ENCODE measurements at places on chromosomes 4 and X. TPM values are rescaled to one million over a fixed set of nuclear protein-coding genes. Genes with fewer than 3 reads are reported as not detected.

GAGE12H gene
- total RNA-seq = not detected

EDNRA gene
- total RNA-seq = 3.6 TPM

GASK1B gene
- total RNA-seq = 81.6 TPM

GAGE10 gene
- total RNA-seq = not detected

ADH1C gene
- total RNA-seq = 79.9 TPM

- DNase-seq = no peak
Observed at GRCh38 chrX:154840856-154841255, 6.4 kb upstream of the SMIM9 start.

GRCh38 chr4:36677112-36677511 lies 395.7 kb downstream of the DTHD1 start:
- DNase-seq = no peak

- no peak for DNase-seq
Observed at GRCh38 chr4:125283707-125284279, 31.0 kb upstream of the FAT4 start.

GRCh38 chr4:120156120-120156718 lies 89.6 kb upstream of the MAD2L1 start:
- DNase-seq = no peak

GRCh38 chr4:26261405-26261804 lies 59.4 kb upstream of the RBPJ start:
- DNase-seq = no peak

DNA sequence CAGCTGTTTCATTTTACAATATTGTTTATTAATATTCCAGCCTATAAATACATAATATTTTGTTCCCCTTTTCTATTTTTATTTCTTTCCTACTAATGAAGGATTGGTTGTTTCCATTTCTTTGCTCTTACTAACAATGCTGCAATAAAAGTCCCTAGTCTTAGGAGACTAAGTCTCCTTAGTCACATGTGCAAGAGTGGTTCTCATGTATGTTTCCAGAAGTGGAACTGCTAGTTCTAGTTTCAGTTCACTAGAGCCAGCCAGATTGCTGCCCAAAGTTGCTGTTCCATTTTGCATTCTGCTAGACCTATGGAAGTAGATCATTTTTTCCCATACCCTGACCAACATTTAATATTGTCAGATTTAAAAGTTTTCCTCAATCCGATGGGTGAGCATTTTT lies 44.3 kb downstream of the CNGA1 start:
- no peak for DNase-seq

Measured in mesenteric fat pad (tissue), 1 donor.